ENCODE measurements at places on chromosomes 3 and 15.
A peak's percentile ranks its signal among the peaks of the same experiment; 100 is the strongest.

DNA sequence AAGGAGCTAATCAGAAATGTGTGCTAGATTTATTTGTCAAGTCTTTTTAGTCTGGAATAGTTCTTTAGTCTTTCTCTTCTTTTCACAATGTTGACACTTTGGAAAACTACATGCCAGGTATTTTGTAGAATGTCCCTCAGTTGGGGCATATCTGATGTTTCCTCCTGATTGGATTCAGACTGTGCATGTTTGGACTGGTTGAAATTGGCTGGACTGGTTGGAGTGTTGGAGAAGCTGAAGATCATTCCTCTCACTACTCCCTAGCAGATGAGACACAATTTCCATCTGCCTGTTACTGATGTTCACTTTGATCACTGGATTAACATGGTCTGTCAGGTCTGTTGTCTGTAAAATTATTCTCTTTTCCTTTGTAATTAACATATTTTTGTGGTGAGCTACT lies 3.7 kb downstream of the NME9 start:
- no peak for DNase-seq

- no peak for DNase-seq
These were observed 817 bp upstream of the PLXNA1 start for GRCh38 chr3:126982126-126982470.

DNA sequence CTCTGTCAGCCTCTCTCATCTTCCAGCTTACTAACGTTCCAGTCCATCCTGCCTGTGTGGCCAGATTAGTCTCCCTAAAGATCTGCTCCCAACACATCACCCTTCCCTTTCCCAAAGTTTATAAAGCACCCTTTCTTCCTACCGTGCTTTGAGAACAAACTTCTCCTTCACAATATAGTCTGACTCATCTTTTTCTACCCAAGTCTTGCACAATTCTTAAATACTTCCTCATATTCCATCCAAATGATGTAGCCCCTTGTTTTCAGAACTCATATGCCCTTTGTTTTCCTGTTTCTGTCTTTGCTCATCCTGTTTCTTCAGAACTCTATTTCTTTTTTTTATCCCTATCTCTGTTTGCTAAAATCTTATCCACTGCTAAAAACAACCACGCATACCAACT lies 326.8 kb downstream of the MFSD1 start:
- DNase-seq, result peak; percentile 4

GRCh38 chr15:29968895-29969561 lies 113.7 kb upstream of the GOLGA8J start:
- no peak for DNase-seq

GRCh38 chr3:11029948-11030347 lies 37.4 kb downstream of the SLC6A1 start:
- DNase-seq, result no peak

GRCh38 chr15:81765816-81766215 lies 280.0 kb downstream of the MEX3B start:
- DNase-seq, result no peak
